HL-60 (cell line): ENCODE measurements at places on chromosomes 11 and 22.

DNA sequence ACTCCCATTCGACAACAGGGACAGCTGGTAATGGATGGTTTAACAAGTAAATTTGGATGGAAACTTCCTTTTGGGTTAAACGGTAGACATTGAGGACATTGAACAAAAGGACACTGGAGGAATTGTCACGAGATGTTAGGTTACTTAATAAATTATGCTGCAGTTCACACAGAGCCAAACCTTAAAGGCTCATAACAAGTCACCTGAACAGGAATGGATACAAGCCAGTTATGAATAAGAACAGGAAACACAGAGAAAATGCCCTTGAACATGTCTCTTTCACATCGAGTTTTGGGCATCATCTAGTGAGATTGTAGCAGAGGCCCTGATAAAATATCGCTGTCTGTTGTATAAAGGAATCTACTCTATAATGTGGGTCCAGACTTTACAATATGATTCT, 65.6 kb downstream of the CD44 start:
- no peak for DNase-seq

DNA sequence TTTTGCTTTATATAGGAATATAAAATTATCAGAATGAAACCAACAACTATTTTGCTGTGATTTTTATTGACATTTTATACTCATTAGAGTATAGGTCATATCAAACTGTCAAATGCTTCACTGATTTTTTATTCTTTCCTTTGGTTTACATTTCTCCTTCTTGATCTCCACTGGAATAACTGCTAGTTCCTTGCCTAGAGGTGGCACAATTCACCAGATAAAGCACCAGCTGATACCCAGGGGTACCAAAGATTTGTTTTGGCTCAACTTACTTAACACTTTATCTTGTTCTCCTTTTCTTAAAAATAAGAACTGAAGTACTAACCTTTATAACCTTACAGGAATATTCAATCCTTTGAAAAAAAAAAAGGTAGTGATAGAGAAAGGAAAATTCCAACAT, 725.1 kb upstream of the CHORDC1 start:
- no peak for DNase-seq

GRCh38 chr11:25587496-25587895, 744.4 kb upstream of the ANO3 start:
- DNase-seq: no peak

- no peak for DNase-seq
These were observed 128.4 kb downstream of the BUD13 start for GRCh38 chr11:116644201-116644940.

DNA sequence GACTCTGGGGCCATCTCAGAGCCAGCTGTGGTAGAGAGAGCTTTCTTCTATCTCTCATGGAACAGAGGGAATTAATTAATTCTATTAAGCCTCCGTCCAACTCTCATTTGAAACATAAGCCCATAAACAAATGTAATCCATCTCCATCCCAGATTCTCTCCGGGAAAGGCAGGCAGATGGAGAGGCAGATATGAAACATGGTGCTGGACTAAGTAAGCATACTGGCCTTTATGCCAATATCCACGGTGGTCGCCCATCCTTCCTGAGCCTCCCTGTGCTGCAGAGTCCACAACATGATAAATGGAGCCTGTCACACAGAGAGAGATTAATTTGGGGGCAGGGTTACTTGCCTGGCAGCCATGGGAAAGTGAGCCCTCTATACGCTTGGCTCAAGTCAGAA, 44.8 kb downstream of the PRR5L start:
- no peak for DNase-seq
